Glutamatergic neuron (in vitro differentiated cells): ENCODE measurements at places on chromosomes 2 and 18. TPM values are rescaled to one million over a fixed set of nuclear protein-coding genes. Genes with fewer than 3 reads are reported as not detected.

DNA sequence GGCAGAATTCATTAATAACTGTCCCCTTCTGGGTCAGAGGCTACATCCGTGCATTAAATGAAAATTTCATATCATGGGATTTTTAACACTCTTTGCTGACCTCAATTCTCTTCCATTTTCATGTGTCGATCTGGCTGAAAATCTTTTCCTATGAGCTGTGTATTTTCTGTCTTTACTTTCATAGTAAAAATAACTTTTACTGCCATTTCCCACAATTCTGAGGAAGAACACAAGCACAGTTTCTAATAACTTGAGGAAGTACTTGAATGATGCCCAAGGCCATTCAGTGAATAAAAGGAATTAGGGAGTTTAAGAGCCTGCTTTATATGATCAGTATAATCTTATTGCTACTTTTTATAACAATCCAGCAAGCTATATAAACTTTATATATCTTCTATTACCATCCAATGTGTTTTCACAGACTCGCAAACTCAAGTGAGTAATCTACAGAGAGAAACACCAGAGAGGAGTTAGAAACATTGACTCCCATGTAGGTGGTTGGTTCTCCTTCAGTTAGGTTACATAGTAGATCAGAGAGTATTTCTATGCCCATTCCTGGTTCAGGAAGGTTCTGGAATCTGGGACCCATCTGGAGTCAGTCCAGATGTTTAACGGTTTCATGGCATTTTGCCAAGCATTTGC, 340.0 kb downstream of the FBXO15 start:
- H3K27me3 ChIP-seq: peaks cover 1% of the 10 kb centered on the region
- no peak overlapping the region for H3K27ac ChIP-seq
- no peaks in the 10 kb centered on the region for H3K4me1 ChIP-seq
- H3K4me3 ChIP-seq: no peak overlapping the region
- H3K36me3 ChIP-seq: no peaks in the 10 kb centered on the region
- no peak for DNase-seq

- no peak overlapping the region for H3K27ac ChIP-seq
- no peak for DNase-seq
- no peaks in the 10 kb centered on the region for H3K27me3 ChIP-seq
- H3K36me3 ChIP-seq: no peaks in the 10 kb centered on the region
Measured at GRCh38 chr2:104752504-104752903, 101.4 kb upstream of the POU3F3 start.

DNA sequence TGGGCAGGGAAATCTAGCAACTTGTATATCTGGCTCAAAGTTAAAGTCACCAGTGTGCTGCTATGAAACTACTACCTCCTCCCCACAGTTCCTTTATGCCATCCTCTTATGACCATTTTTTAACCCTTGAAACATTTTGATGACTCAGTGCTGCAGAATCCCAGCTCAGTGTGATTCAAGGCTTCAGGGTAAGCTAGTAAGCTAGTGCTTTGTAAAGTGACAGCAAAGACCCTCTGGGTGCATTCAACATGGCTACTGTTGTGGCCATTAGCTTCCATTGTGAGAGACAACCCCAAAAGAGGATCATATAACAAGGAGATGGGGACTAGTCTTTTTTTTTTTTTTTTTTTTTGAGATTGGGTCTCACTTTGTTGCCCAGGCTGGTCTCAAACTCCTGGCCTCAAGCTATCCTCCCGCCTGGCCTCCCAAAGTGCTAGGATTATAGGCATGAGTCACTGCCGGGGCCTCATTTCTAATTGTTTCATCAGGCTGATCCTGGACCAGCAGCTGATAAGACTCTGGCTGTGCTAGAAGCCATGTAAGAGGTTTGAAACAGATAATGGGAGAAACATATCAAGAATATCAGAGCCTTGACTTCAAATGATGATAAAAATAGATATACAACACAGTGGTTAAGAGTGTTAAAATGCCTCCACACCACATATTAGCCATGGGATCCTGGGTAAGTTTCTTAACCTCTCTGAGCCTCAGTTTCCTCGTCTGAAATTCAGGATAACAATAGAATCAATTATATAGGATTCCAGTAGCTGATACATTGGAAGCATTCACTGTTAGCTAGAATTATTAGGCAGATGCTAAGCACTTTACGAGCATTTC, 65.7 kb upstream of the RTN4 start:
- H3K27me3 ChIP-seq: peaks cover 5% of the 10 kb centered on the region
- DNase-seq: no peak
- no peak overlapping the region for H3K4me3 ChIP-seq
- no peak overlapping the region for H3K27ac ChIP-seq

DNA sequence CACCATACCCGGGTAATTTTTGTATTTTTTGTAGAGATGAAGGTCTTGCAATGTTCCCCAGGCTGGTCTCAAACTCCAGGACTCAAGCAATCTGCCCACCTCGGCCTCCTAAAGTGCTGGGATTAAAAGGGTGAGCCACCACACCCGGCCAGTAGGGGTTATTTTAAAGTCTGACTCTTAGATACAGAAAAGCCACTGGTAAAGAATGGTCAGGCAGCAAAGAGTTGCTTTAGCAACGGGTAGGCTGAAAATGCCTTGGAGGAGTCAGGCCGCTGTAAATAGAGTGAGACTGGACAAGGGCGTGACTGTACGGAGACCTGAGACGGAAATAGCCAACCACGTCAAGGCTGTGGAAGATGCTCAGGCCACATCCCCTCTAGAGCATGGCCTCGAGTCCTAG, 54.2 kb downstream of the ACKR3 start:
- H3K4me3 ChIP-seq: no peak overlapping the region
- H3K27me3 ChIP-seq: peaks cover 4% of the 10 kb centered on the region
- peaks cover 1% of the 10 kb centered on the region for H3K4me1 ChIP-seq
- H3K27ac ChIP-seq: no peak overlapping the region
- no peak for DNase-seq

Gene CPS1
- total RNA-seq: 31.1 TPM

Gene ASB18
- not detected for total RNA-seq
